ENCODE measurements at places on chromosomes 3 and 15.

- DNase-seq: no peak
Measured at GRCh38 chr15:25859838-25860645, 3.1 kb downstream of the ATP10A start.

DNA sequence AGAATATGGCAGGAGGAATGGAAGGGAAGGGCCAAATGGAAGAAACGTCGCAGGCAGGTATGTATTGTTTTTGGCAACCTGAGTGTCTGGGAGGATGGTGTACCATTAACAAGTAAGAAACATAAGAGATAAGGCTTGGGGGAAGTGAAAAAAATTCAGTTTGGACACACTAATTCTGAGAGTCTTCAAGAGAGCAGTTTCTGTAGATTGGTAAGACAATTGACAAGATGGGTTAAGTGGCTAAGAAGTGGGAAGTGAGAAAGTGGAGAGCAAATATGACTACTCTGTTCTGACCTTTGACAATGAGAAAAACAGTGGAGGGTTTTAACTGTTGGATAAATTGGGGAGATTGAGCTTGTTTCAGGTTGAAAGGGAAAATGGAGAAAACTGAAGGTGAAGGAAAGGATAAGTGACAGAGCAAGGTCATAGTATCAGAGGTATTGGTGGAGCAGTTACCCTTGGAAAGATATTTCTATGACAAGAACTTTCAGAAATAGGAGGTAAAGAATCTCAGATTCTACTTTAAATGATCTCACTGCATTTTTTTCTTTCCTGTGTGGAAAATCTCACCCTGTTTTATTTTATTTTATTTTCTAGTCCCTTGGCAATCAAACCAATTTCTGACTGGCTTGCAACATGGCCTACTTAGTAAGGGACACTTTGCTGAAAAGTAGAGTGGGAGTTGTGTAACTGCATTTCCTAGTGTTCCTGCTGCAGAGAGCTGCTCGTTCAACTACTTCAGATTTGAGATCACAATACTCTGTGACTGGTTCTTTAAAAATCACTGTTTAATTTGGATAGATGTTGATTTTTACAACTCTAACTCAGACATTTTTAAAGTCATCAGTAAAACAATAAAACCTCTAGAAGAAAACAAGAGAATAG is 23.1 kb upstream of the GABPB1 start:
- DNase-seq: no peak

- DNase-seq: no peak
Measured at GRCh38 chr15:28993720-28994053, 107.9 kb downstream of the APBA2 start.

- DNase-seq: no peak
Measured at GRCh38 chr3:127042634-127043033, 59.7 kb downstream of the PLXNA1 start.

- peak; percentile 14 for DNase-seq
Measured at GRCh38 chr3:123028233-123028828, 768 bp upstream of the SEMA5B start.

- no peak for DNase-seq
Measured at GRCh38 chr3:160956785-160957184, 148.4 kb downstream of the B3GALNT1 start.

GRCh38 chr15:90871716-90872485 is 3.5 kb downstream of the FURIN start:
- DNase-seq: no peak

Measured in CMK (cell line).